ENCODE measurements at places on chromosomes 12 and 14. TPM values are rescaled to one million over a fixed set of nuclear protein-coding genes. Genes with fewer than 3 reads are reported as not detected.

GRCh38 chr12:114767906-114768722 is 84.1 kb upstream of the TBX3 start:
- DNase-seq: no peak

CCDC197 gene
- not detected for total RNA-seq

DNA sequence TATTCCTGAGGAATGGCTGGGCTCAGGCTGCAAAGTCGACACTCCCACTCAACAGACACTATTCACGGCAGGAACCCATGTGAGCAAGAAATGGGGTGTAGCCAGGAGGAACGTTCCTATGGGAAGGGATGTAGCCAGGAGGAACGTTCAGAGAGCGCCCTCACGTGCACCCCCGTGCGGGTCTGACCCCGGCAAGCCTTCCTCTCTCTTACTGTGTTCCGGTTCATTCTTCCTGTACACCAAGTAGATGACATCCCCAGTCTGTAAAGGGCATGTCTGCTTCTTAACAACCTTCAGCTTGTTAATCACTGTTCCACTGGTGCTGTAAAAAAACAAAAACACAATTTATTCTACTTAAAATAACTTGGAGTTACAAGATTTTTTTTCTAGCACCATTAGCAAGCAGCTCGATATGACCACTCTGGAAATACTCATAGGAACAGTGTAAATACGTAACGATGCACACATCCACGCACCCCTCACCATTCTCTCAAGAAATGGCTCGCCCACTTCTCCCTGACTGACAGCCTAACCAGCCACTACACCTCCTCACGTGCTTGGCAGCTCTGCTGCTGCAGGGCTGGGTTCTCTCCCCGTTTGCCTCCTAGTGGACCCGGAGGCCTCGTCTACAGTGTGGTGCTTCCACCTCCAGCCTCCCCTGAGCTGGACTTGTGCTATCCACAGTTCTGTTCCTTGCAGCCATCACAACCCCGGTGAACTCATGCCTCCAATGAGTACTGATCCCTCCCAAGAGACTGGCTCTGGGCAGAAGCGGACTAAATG is 15.1 kb downstream of the CHFR start:
- DNase-seq: no peak

DNA sequence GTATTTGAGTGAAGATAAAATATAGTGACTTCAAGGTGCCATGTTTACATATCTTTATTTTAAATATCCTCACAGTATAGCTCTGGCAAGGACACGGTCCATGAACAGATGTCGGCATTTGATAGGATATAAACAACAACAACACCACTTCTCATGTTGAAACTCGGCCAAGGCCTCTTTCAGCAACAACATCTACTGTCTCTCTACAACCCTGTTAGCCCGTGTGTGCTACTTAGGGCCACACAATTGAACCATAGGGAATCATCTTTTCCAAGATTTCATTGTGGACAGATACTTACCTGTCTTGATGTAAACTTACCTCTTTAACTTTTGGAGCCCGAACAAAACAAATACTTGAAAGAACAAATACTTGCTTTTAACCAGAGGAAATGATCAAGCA is 168.7 kb upstream of the SSTR1 start:
- no peak for DNase-seq

DNA sequence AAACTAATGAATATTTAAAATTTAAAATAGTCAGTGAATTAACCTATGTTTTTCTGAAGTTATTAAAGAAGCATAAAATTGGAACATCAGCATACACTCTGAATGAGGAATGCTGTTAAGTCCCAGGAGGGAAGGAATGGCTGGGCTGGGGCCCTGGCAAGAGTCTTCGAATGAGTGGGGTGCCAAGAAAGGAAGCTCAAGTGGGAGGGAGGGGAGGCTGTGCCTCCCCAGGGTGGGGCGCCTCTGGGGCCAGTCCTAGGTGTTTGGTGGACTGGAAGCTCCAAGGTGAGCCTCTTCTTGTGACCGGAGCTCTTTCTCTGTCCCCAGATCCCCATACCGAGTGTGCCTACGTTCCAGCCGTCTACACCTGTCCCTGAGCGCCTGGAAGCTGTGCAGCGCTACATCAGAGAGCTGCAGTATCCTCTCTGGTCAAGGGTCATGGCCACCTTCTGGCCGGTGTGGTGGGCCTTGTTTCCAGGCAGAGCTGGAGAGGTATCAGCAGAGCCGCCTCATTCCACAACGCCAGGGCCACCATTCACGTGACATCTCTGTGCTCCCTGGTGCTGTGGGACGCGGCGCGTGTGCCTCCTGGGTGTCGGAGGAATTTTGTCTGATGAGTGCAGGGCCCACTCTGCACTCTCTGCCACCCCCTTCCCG is 8.5 kb downstream of the VASH1 start:
- DNase-seq: no peak

- DNase-seq: no peak
Observed at GRCh38 chr12:52156757-52157565, 34.9 kb downstream of the KRT80 start.

DRAM1 gene
- 31.5 TPM for total RNA-seq

GRCh38 chr12:38327356-38327755 is 10.8 kb downstream of the ALG10B start:
- no peak for DNase-seq

- no peak for DNase-seq
Observed at GRCh38 chr14:94011795-94012194, 14.3 kb upstream of the OTUB2 start.

All from dermis microvascular lymphatic vessel endothelial cell (primary cell).